ENCODE measurements at places on chromosomes 2 and 18.

GRCh38 chr2:38947241-38948239 is 57.9 kb downstream of the ARHGEF33 start:
- DNase-seq = peak; percentile 47

DNA sequence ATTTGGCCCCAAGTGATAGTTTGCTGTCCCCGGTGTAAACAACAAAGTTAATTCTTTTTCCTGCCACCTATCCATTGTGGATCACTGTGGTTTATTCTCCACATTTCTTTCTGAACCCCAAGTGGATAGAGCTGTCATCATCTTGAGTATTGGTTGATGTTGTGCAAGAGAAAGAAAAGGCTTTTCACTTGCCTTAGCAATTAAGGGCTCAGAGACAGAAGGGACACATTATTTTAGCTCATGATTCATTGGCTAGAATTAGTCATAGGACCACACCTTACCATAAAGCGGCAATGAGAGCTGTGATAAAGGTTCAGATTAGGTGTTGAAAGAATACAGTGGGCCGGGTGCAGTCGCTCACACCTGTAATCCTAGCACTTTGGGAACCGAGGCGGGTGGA is 442.1 kb upstream of the DCC start:
- no peak for DNase-seq

- no peak for DNase-seq
Observed at GRCh38 chr2:71226096-71226964, 573 bp downstream of the PAIP2B start.

GRCh38 chr2:177393824-177394593 is 1.4 kb downstream of the AGPS start:
- no peak for DNase-seq

- DNase-seq = no peak
Observed at GRCh38 chr2:220574038-220574437, 946.6 kb downstream of the SLC4A3 start.

GRCh38 chr2:237591141-237591881 is 777 bp upstream of the RAB17 start:
- no peak for DNase-seq

DNA sequence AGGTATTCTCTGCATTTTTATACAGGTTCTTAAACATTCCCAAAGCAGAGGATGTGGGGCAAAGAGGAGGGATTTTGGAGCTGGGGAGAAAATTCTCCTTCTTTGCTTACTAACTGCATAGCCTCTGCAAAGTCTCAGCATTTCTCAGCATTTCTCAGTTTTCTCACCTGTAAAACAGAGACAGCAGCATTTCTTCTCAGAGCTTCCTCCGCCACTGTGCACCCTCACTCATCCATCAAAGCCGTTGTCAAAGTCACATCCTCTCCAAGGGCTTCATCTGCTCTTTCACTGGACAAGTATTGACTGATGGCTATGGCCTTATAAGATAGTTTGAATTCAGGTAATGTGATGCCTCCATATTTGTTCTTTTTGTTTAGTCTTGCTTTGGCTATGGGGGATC is 17.4 kb downstream of the MYO7B start:
- no peak for DNase-seq

GRCh38 chr18:32958746-32959145 is 185.9 kb upstream of the KLHL14 start:
- no peak for DNase-seq

DNA sequence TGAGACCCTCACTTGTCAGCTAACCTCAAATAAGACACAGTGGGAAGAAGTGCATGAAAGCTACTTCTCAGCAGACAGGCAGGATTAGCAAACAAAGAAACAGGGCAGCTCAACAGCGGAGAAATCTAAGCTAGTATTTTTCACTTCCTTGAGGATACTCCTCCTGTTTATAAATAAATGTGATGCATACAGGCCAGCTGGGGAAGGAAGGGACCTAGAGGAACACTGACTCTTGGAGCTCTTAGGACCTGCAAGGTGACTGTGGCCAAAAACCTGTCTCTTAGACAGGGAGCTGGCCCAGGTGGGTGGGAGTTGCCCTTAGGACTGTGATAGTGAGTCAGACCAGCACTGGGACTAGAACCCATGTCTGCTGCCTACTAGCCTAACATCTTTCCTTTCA is 4.8 kb downstream of the REEP1 start:
- DNase-seq = no peak

GRCh38 chr2:170235860-170236679 is 58.1 kb downstream of the MYO3B start:
- DNase-seq = no peak

- no peak for DNase-seq
Observed at GRCh38 chr18:55786651-55787272, 198.8 kb upstream of the TCF4 start.

- no peak for DNase-seq
Observed at GRCh38 chr2:10057231-10058107, 14.1 kb downstream of the KLF11 start.

DNA sequence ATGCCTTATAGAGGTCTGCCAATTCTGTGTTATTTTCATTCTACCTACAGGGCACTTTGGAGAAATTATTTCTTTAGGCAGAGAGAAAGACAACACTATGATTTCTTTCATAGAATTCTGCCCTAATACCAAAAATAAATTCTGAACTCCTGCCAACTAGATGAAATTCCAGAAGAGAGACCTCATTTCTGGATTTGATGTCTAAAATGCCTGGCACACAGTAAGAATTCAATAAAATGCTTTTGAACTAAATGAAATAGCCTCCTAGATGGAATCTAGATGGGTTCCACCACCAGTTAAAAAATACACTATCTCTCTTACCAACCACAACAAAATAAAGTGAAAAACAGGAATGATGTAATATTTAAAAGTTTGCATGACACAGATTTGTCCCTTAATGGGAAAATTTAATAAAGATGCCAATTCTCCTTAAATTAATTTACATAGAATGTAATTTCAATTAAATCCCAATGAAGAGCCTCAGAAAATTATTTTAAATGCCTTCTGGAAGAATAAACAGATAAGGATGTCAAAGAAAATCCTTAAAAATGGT is 75.0 kb downstream of the OSBPL1A start:
- DNase-seq = no peak

- no peak for DNase-seq
Observed at GRCh38 chr18:57768537-57769326, 34.4 kb downstream of the ATP8B1 start.

- no peak for DNase-seq
Observed at GRCh38 chr2:111958901-111959300, 60.5 kb downstream of the MERTK start.

GRCh38 chr2:42556315-42556890 is 12.0 kb upstream of the MTA3 start:
- DNase-seq = no peak

DNA sequence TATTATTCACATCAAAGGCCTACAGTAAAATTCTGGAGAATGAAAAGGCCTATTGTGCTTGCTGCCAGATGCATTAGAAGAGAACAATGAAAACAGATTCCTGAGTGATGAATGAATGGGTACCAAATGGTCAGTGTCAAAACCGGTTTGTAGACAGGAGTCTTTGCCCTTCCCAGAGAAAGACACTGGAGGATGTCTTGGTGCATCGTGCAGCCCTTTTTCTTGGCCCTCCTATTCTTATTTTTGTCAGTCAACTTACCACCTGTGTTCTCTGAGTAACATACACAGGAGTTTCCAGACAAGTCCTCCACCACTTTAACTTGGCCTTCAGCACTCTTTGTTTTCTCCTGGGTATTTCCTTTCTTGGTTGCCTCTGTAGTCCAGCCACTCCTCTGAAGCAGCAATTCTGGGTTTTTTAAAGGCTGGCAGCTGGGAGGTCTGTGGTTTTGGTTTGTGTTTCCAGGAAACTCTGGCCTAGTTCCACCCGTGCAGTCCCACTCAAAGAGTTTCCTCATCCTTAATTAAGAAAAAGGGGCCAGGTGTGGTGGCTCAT is 29.4 kb downstream of the PSTPIP2 start:
- peak; percentile 17 for DNase-seq

GRCh38 chr2:219278655-219279150 is 463 bp upstream of the DNAJB2 start:
- DNase-seq = no peak

DNA sequence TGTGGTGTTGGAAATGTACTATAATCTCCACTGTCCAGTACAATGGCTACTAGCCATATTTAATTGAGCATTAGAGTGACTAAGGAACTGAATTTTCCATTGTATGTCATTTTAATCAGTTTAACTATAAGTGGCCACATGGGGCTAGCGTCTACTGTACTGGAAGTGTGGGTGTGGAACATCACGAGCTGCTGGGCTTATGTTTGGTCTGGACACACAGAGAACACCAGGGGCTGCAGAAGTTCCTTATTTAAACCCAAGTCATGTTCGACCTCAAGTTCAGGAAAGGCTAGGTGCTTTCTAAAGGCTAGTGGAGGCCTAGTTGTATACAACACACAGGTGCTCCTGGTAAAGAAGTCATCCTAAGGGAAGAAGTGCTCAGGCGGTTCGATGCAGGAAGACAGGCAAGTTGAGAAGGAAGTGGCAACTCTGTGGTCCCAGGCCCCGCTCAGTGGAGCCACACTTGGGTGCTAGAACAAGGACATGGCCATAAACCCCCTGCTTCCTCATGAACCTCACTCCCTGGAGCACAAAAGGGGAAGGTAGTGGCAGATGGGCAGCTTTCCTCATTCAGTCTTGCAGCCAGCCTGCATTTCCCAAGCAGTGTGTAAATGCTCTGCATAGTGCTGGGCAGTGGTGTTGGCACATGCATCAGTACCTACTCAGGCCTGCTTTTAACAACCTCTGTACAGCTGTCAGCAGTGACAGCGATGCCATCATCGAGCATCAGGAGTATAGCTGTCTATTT is 13.3 kb downstream of the LGALSL start:
- no peak for DNase-seq

DNA sequence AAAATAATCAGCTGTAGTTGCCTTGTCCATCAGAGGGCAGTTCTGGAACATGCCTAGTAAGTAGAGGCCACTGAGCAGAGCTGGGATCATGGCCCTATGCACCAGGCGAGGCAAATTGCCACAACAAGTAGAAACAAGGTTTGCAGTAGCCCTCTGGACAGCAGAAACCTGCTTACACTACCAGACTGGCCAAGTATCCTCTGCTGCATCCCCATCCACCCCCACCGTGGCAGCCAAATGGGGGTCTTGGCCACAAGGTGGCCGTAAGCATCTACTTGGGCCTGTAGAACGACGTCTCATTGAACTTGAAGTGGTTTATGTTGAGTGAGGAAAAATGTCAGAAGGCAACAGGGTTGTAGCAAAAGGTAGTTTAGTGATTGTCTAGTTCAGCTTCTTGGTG is 241.2 kb downstream of the ALPK2 start:
- DNase-seq = no peak

GRCh38 chr2:64137996-64138395 is 6.2 kb downstream of the PELI1 start:
- DNase-seq = no peak

GRCh38 chr2:219997341-219997851 is 370.0 kb downstream of the SLC4A3 start:
- DNase-seq = no peak

GRCh38 chr2:131027566-131028528 is 65.4 kb downstream of the FAM168B start:
- no peak for DNase-seq

GRCh38 chr18:11040823-11041656 is 108.3 kb downstream of the PIEZO2 start:
- peak; percentile 1 for DNase-seq

GRCh38 chr2:109630441-109631430 is 16.6 kb downstream of the SOWAHC start:
- no peak for DNase-seq

- DNase-seq = no peak
Observed at GRCh38 chr2:150358468-150358807, 129.0 kb downstream of the RND3 start.

- no peak for DNase-seq
Observed at GRCh38 chr2:179336782-179337534, 72.3 kb upstream of the SESTD1 start.

DNA sequence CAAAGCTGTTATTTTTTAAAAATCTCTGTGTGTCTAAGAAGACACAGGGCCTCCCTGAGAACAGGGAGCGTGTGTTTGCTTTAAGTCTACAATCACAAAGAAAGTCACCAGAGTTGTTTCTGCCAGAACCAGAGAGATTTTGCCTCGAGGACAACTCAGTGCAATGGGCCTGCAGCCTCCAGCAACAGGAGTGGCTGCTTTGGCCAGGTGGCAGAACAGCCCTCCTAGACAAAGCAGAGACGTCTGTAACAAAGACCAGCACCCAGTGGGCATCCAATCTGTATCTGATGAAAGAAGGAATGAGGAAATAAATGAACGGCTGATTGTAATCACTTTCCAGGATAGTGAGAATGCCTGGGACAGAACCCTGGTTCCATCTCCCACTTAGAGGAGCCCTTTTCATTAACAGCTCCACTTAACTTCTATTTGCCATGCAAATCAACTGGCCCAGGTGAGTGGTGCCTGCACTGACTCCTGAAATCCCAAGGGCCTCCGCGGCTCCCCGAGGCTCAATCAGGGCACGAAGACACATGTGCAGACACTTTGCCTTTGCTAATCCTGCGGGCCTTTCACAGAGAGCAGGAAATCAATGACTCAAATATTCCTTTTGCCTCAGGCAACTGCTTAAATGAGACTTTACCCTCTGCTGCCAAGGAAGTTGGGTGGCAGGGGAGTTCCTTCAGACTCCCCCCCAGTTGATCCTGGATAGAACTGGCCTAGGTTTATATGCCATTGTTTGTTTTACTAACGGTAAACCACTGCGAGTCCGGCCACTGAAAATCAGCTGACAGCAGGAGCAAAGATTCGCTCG is 146.5 kb downstream of the CABLES1 start:
- no peak for DNase-seq

DNA sequence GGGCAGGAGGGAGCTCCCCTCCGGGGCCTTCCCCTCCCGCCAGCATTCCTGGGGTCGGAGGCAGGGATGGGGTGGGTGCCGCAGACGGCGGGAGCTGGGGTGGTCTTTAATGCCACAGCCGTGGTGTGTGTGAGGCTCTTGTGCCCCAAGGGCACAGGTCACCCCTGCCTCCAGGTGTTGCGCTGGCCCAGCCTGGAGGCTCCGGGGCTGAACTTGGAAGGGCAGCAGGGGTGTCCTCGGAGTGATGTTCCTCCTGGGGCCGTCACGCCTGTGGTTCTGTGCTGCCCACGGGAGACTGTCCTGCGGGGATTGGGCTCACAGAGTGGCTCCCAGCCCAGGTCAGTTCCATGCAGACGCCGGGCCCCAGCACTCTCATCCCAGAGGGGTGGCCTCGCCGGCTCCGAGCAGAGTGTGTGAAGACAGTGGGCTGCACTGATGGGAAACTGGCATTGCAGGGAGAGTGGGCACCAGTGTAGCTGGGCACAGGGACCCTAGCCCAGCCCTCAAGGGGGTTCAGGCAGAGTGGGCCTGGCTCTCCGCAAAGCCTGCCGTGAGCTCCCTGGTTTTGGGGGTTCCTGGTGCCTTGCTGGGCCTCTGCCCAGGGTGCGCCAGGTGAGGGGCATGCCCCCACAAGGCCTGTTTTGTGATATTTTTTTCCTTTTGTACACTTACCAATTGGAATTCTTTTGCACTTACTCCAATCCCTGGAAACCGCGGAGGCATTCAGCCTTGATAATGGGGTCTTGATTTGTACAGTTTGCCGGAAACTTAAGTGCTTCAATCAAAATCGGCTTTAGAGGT is 56.7 kb downstream of the NFATC1 start:
- DNase-seq = no peak

Data from stimulated activated CD4-positive, alpha-beta T cell treated with anti-CD3 and anti-CD28 coated beads, TNF-alpha, amount 100 ng/mL, for 24 hours (primary cell).